ENCODE measurements at places on chromosomes 3 and 15.

- DNase-seq = no peak
Measured at GRCh38 chr3:75254685-75255084, 409.4 kb upstream of the FRG2C start.

DNA sequence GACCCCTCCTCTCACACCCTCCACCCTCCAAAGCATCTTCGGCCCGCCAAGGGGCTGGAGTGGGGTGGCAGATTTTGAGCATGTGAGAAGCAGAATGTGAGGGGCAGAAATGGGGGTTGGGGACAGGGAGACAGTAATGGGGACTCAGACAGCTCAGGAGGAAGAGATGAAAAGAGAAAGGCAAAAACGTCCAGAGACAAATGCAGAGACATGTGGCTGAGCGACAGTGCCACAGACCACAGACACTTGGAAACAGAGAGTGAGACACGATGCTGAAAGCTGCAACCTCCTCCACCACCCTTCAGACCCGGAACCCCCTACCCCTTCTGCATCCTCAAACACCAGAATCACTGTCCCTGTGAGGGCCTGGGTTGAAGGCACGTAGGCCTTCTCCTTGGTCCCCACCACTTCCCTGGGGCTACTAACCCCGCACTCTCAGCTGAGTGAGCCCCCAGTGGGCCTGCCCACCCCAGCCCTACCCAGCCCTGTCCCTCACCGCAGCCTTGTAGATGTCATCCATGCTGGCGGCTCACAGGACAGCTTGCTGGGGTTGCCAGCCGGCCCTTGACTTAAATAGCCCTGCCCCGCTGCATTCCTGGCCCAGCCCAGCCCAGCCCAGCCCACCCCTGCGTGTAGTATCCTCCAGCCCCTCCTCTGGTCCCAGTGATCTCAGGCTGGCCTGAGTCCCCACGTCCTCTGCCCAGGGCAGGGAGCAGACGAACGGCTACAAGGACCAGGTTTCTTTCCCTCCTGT, at the start of gene TNNC1:
Gene TNNC1, minus strand, starts transcription at position 546 of the 754 bp plus-strand sequence. Its CDS starts 26 bp downstream, at position 520.
- DNase-seq = no peak

GRCh38 chr3:102525624-102526023, 90.8 kb downstream of the ZPLD1 start:
- no peak for DNase-seq

DNA sequence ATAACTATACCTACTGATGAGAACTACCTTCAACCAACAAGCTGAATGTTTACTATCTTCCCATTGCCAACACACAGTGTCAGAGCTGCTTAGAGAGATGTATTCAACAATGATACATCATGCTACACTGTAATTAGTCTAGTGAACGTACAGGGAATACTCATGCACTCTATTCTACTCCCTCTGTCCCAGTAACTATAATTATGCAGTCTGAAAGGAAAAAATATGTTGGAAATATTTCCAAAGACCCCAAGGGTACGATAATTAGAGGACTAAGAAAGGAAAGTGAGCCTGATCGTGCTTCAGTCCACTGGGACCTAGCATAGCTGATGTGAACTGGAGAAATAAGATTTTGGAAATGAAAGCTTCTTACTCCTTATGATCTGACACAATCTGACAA, 36.9 kb upstream of the FSIP1 start:
- no peak for DNase-seq

GRCh38 chr3:49805897-49806701, 3.0 kb downstream of the INKA1 start:
- no peak for DNase-seq

- DNase-seq = no peak
Measured at GRCh38 chr3:100151024-100151707, 36.9 kb upstream of the FILIP1L start.

GRCh38 chr3:25884981-25885380, 95.1 kb downstream of the OXSM start:
- DNase-seq = no peak

DNA sequence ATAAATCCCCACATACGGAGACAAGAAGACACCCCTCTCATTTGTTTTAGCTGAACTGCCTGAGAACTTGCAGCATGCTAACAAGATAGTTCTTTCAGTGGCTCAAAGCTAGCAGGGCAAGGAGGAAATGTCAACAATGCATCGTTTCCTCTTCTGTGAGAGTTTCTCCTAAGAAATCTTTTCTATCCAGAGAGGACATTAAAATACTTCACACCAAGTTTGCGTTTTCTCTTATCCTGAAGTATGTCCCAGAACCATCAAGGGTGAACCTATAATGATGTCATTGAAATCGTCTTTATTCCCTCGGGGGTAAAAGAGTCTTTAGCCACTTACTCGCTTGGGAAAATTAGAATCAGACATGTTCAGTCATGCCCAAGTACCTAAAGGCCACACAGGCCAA, 541.7 kb upstream of the MDFIC2 start:
- DNase-seq = no peak

GRCh38 chr15:31090766-31091165, 10.8 kb downstream of the TRPM1 start:
- DNase-seq = no peak

DNA sequence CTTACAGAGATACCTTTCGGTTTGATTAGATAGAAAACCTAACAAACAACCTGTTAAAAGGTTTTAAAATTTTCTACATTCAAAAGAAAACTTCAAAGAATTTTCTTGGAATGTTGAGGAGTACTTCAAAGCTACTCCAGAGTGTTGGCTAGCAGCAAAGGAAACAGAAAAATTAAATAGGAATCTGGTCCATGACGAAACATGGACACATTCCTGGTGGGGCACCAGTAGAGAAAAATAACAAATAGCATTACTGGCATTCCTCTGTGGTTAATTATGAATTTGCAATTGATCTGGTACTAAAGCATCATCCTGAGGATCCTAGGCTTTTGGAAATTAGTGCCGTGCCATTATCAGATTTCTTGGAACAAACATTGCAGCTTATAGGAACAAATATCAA, 59.5 kb upstream of the DPPA4 start:
- DNase-seq = no peak

Data from vagina (tissue), 2 donors.